CD8-positive, alpha-beta memory T cell (primary cell): ENCODE measurements at places on chromosomes 4 and X. TPM values are rescaled to one million over a fixed set of nuclear protein-coding genes. Genes with fewer than 3 reads are reported as not detected.

- no peak for DNase-seq
Observed at GRCh38 chr4:155403886-155404285, 27.1 kb upstream of the MAP9 start.

- DNase-seq = no peak
Observed at GRCh38 chr4:145347684-145348083, 134.0 kb upstream of the SMAD1 start.

- DNase-seq = no peak
Observed at GRCh38 chr4:147761218-147761883, 29.5 kb downstream of the ARHGAP10 start.

The MTNR1A gene
- not detected for total RNA-seq

GRCh38 chr4:106650701-106651100 lies 282.1 kb upstream of the GIMD1 start:
- no peak for DNase-seq

- no peak for DNase-seq
Observed at GRCh38 chr4:176779421-176779820, 13.3 kb downstream of the VEGFC start.

DNA sequence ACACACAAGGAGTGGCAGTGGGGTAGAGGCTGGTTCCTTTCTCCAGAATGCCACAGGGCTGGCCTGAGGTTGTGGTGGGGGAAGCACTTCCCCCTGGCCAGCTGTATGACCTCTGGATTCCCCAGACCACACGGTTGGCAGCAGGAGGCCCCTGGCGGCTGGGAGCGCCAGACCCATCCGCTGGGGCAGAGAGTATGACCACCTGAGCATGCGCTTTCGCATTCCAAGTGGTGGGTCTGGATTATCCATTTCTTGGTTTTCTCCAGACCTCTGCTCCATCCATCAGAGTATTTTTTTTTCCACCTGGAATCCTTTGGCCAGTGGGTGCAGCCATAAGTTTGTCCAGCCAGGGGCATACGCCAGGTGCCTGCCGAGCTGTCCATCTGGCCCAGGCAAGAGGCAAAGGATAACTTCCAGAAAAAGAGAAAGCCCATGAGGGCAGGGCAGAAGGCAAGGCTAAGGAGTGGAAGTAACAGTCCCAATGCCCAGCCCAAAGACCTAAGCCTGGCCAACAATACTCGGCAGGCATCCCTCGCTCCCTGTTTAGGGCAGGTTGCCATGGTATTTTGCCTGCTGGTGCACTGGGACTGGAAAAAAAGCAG lies 39.3 kb downstream of the NHSL2 start:
- DNase-seq = no peak

The GLRA3 gene
- not detected for total RNA-seq

GRCh38 chr4:70041652-70042286 lies 8.5 kb upstream of the HTN1 start:
- no peak for DNase-seq

The CYLC1 gene
- not detected for total RNA-seq

DNA sequence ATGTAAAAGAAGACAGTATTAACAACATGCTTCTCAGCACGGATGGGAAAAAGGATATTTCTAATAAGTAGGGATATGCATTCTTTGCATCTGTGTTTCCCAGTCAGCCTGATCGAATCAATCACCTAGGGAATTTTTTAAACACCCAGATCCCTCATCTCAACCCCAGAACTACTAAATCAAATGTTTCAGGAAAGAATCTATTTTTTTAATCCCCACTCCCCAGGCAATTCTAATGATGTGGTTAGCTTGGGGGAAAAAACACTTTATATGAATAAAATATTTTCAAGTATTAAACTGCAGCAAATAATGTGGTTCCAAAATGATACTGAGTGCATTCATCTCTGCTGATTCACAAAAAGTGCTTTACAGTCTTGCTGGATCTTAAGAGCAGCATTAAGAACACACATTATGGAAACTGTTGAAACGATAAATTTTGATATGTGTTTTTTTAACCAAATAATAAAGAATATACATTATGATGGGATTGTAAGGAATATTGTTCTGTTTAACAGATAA lies 68.7 kb upstream of the GUCY1A1 start:
- no peak for DNase-seq

DNA sequence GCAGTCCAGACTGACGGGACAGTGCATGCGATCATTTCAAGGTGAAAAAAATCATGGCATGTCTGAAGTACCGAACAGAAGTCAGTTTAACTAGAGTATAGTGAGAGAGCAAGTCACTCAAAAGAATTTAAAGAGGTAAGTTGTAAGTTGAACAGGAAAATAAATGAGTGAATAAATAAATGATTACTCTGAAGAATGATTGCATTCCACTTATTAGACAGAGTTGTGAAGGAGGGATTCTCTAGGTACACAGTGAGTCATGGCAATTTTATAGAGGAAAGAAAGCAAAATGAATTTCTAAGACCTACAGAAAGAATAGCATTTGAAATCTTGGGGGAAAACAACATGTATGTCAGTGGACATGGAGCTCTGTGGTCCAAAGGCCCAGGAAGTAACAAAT lies 37.1 kb upstream of the SLC7A11 start:
- no peak for DNase-seq

DNA sequence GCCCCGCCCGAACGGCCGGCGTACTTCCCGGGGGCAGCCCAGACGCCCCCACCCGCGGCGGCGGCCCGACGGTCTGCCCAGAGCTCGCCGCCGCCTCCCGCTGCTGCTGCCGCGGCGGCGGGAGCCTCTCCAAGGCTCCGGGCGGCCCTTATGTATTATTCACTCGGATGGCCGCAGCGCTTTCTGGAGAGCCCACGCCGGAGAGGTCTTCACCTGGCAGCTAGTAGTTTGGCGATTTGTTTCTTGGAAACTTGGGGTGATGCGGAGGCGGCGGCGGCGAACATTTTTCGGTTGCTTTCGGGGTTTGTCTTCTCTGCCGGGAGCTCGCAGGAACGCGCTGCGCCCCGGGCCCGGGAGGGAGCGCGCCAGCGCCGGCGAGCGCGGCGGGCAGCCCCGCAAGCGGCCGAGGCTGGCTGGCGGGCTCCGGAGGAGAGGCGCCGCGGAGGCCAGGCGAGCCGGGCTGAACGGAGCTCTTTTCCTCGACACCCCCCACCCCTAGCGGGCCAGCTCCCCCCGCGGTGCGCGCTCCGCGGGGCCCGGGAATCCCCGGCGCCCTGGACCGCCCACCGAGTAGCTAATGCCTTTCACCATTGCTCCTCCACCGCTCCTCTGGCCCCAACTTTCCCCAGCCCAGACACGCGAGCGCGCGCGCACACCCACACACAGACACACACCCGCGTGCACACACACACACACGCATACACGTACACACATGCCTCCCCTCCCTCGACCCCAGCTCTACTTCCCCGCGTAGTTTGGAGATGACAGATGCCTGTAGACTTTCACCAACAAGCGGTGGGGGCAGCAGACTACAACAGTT lies 113.5 kb downstream of the DHX15 start:
- DNase-seq = no peak

GRCh38 chr4:10635091-10635490 lies 49.5 kb downstream of the CLNK start:
- DNase-seq = no peak
